ENCODE measurements at places on chromosomes 3 and 15.

DNA sequence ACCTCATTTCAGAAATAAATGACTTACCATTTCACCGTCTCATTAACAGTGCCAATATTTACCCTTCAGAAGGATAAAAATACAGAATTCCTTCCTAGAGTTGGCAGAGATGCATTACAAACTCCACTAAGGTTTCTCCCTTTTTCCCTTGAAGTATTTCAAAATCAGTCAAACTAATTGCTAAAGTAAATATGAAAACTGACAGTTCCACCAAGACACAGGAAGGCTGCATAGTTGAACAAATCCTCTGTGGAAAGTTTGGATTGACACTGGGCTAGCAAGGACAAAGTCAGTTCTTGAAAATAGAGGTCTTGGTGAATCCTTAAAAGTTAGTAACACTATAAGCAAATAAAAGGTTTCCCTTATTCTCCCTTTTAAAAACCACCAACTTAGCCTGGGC is 34.5 kb downstream of the DCP1A start:
- no peak for DNase-seq

GRCh38 chr3:129593230-129593594 is 13.3 kb downstream of the PLXND1 start:
- DNase-seq: no peak

DNA sequence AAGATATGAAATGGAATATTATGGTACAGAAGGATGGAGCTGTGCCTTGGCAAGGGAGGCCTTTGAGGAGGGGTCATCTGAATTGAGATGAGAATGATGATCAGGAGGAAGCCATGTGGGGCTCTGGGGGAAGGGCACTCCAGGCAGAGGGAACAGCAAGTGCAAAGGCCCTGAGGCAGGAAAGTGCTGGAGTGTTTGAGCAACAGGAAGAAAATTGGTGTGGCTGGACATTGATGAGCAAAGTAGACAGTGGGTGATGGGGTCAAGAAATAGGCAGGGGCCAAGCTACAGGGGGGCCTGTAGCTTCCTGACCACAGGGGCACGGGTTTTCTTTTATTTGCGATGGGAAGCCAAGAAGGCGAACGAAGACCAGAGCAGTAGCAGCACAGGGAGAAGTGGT is 3.3 kb upstream of the GP9 start:
- no peak for DNase-seq

GRCh38 chr15:78329625-78330024 is 10.5 kb upstream of the CRABP1 start:
- DNase-seq: no peak

GRCh38 chr3:38582316-38582715 is 67.2 kb downstream of the SCN5A start:
- no peak for DNase-seq

GRCh38 chr3:179957264-179957845 is 79.4 kb downstream of the PEX5L start:
- DNase-seq: no peak

DNA sequence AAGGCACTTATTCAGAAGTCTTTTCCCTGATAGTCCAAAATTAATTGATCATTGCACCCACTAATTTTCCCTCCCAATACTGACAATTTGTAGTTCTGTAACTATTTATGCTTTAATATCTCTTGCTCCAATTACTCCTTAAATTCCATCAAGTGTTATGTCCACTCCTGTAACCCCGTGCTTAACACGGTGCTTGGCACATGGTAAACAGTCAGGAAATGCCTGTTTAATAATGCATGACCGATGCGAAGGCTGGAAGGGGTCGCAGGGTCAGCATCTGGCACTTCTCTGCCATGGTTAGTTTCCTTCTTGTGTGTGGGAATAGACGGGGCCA is 553 bp upstream of the SEC22A start:
- no peak for DNase-seq

DNA sequence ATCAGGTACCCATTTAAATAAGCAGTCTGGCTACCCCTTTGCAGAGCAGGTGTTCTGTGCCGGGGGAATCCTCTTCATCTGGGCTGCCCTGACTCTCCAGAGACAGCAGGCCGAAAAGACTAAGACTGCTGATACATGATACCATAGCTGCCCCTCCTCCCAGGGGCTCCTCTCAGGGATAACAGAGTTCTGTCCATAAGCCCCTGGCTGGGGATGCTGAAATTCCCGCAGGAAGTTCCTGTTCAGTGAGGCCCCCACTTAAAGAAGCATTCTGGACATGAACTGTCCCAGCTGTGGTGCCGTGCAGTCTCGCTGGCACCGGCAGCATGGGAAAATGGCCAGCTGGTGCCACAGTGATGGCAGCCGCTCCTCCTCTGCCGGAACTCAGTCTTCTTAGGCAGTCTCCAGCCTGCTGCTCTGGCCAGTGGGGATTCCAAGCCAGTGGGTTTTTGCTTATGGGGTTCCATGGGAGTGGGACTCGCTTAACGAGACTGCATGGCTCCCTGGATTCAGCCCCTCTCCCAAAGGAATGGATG is 1026.2 kb downstream of the NAALADL2 start:
- no peak for DNase-seq

GRCh38 chr3:190024912-190025311 is 95.8 kb downstream of the P3H2 start:
- DNase-seq: no peak

DNA sequence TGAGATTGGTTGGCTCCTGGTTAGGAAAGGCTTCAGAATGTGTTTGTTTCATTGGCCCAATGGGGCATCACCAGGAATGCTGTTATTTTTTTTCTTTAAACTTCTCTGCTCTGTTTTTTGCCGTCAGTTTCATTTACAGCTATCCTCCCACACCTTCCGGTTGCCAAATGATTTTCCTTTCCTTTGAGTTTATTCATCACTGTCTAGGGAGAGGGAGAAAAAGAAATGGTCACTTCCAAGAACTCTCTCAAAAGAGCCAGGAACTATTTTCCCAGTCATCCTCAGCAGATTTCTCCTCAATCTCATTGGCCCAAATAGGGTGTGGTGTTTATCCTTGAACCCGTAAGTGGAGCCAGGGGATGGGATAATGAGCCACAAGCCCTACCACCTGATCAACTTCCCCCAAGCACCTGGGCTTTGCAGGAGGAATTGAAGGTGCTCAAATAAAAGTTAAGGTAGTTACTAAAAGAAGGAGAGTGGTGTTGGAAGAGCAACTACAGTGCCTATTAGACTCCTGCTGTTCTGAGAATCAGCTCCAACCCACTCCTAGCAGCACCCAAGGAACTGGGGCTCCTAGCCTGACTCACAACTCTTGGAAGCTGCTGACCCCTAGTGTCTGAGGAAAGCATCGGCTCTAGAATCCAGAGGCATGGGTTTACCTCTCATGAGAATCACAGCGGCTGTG is 183.8 kb upstream of the IL12A start:
- DNase-seq: no peak

Measured in stimulated activated naive CD4-positive, alpha-beta T cell treated with Interleukin-2 at 50 U/mL for 16 hours (primary cell).